ENCODE measurements at places on chromosomes 5 and 9.
A peak's percentile ranks its signal among the peaks of the same experiment; 100 is the strongest.

DNA sequence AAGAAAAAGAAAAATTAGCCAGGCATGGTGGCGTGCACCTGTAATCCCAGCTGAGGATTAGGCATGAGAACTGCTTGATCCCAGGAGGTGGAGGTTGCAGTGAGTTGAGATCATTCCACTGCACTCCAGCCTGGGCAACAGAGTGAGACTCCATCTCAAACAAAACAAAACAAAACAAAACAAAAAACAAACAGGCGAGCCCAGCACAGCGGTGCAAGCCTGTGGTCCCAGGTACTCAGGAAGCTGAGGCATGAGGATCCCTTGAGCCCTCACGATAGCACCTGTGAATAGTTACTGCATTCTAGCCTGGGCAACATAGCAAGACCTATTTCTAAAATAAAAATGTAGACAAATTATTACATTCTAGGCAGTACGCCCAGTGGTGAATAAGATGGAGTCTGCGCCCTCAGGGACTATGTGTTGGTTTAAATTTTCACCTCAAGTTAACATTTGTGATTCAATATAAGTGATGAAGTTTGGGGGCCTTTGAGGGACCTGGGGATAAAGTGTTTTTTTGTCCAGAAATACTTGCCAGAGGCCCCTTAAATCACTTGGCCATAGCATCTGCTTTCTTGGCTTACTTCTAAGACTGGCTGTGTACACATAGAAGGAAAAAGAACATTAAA is 3.4 kb upstream of the GAPVD1 start:
- no peak for DNase-seq

DNA sequence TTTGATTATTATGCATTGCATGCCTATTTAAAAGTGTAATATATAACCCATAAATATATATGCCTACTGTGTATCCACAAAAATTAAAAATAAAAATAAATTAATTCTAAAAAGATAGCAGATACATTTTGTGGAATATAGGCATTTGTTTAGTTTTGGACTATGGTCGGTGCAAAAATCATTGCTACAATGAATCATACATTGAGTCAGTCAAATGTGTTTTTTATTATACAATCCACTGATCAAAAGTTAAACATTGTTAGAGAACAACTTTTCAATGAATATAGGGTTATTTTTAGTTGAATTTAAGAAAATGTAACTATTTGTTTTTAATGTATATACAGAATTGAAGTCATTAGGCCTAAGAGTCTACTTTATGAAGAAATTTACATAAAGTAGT is 885.9 kb downstream of the EFNA5 start:
- no peak for DNase-seq

DNA sequence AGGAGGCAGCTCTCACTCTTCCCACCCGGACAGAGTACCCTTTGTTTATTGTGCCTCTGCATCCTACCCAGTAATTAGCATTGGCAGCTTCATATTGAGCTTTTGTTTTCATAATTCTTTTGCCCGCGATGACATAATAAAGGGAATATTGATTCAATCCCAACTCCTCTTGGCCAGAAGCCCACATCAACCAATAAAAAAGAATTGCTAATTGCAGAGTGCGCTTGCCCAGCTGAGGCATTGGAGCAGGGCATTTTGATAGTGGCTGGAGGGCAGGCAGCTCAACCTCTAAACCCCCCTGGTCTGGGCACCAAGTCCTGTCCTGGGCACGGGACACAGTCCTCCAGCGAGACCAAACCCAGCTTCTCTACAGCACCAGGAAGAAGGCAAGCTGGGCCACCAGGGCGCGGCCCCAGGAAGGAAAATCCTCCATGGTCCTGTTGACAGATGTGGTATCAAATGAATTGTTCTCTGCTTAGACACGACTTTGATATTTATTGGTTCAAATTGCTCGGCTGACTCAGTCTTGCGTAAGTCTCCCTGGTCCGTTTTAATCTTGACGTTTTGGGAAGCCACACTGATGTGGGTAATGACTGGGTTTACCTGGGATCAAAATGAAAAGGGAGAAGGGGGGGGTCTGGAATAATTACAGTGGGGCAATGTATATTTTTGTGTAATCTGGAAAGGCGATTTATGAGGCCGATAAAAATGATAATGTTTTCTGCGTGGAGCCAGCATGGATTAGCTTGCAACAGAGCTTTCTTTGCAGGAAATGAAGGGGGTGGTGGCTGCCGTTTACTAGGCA is 220.7 kb upstream of the MSX2 start:
- no peak for DNase-seq

DNA sequence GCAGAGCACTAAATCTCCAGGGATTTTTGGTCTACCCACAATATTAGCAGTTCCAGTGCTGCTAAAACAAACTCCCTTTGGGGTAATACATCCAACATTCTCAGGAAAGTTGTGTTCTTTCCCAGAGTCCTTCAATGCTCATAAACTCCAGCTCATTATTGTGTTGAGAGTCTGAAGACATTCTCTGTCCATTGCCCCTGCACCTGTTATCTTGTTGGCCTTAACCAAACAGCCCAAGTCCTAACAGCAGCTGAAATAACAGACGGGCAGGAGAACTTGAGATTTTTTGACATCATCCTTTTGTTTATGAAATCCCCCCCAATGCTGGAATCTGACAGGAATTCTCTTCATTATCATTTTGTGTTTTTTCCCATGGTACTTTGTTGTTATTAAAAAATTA is 110.8 kb downstream of the PAPPA start:
- no peak for DNase-seq

GRCh38 chr5:88033191-88033590 is 235.5 kb downstream of the TMEM161B start:
- no peak for DNase-seq

GRCh38 chr9:76502746-76503145 is 43.8 kb downstream of the GCNT1 start:
- no peak for DNase-seq

GRCh38 chr9:136681029-136681428 is 6.2 kb downstream of the AGPAT2 start:
- DNase-seq: no peak

GRCh38 chr9:120710110-120710981 is 3.9 kb downstream of the MEGF9 start:
- DNase-seq: peak; percentile 37

- no peak for DNase-seq
Observed at GRCh38 chr9:22158271-22158670, 149.2 kb upstream of the CDKN2B start.

- no peak for DNase-seq
Observed at GRCh38 chr9:106761493-106761892, 101.5 kb upstream of the ZNF462 start.

- no peak for DNase-seq
Observed at GRCh38 chr5:7705261-7705660, 145.7 kb downstream of the CFAP90 start.

DNA sequence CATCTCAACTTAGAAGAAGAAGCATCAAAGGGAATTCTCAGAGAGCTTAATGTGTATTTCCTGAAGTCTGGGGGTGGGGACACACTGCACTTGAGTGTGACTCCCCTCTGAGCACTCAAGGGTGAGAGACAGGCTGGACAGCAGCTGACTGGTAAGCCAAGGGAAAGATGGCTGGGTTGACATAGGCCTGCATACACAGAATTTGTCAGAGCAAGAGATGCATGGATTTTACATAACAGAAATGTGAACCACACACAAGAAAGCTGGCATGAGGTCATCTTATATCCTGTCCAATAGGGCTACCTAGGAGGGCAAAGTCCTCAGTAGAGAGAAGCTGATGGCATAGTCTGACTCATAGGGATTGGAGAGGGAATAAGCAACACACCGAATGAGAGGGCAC is 114.3 kb upstream of the EPB41L4A start:
- no peak for DNase-seq

GRCh38 chr5:100676817-100677631 is 141.8 kb downstream of the FAM174A start:
- DNase-seq: no peak

DNA sequence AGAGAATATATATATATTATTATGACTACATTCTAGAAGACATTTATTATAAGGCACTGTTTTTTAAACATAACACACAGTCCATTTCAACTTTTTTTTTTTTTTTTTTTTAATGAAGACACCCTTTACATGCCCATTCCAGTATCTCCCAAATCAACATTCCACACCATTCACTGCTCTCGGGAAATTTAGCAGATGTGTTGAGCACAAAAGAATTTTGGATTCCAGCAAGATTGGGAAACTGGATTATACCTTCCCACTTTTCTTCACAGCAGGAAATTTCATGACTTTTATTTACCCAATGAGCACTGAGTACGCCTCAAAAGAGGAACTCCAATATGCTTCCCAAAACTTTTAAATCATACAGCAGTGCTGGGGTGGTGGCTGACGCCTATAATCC is 333.6 kb upstream of the DAB2 start:
- no peak for DNase-seq

GRCh38 chr9:70701163-70701562 is 286.7 kb upstream of the KLF9 start:
- DNase-seq: no peak

DNA sequence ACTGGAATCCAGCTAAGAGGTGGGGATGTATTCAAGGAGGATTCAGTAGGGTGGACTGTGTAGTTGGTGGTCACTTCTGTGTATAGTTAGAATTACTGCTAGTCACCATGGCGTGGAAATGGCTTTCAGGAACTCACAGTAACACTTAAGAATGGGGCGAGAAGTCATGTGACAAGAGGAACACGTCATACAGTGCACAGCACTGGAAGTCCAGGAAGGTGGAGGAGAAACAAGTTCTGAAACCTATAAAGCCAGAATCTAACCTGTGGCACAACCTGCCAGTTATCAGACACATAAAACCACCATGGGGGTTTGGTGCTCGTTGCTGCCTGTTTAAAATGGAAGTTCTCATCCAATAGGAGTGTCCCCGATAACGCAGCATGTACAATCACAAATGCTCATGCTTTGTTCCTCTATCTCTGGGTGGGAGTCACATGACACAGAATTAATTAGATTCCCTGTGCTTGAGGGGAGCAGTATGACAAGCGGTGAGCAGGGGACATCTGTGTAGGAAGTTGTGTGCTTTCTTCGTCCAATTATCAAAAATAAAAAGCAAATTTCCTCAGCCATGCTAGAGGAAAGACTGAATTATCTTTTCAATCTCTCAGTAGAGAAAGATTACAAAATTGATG is 193.0 kb downstream of the SPOCK1 start:
- DNase-seq: no peak

- no peak for DNase-seq
Observed at GRCh38 chr5:141051521-141051866, 320 bp downstream of the PCDHB1 start.

DNA sequence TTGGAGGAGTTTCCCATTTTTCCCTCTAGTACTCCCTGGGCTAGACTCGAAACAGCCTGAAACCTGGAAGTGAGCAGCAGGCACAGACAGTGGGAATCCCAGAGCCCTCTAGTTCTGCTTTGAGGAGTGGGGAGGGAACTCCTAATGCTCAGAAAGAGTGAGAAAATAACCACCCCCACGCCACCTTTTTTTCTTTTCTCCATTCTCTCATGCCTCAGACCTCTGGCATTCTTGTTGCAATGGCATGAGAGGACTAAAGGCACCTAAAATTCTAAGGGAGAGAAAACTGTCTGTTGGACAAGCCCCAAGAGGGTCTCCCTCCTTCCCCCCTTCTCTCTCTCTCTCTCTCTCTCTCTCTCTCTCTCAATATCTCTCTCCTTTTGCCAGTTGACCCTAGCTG is 15.1 kb upstream of the IRF1 start:
- DNase-seq: no peak

- DNase-seq: no peak
Observed at GRCh38 chr9:83106772-83107171, 43.8 kb upstream of the RASEF start.

DNA sequence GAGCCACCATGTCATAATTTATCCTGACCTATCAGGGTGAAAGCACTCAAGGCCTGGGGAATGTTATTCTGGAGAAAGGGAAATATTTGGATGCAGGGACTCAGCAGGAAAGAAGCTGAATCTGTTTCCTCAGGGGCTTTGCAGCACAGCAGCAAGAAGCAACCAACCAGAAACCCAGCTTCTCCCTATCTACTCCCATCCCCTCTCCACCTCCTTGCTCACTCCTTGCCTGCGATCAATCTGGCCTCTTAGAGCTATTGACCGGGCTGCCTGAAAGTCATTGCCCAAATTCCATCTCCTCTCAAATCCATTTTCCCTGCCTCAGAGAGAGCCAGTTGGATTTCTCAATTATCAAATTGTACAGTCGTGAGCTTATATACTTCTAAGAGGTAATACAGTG is 542.0 kb upstream of the TRPC7 start:
- no peak for DNase-seq

DNA sequence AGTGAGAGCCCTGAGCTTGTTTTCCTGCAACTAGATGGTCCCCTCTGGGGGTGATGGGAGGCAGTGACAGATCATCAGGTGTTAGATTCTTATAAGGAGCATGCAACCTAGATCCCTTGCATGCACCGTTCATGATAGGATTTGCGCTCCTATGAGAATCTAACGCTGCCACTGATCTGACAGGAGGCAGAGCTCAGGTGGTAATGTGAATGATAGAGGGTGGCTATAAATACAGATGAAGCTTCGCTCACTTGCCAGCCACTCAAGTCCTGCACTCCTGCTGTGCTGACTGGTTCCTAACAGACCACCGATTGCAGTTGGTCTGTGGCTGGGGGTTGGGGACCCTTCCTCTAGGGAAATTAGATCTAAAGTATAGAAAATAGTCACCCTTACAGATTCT is 290.6 kb upstream of the ADCY2 start:
- DNase-seq: no peak

DNA sequence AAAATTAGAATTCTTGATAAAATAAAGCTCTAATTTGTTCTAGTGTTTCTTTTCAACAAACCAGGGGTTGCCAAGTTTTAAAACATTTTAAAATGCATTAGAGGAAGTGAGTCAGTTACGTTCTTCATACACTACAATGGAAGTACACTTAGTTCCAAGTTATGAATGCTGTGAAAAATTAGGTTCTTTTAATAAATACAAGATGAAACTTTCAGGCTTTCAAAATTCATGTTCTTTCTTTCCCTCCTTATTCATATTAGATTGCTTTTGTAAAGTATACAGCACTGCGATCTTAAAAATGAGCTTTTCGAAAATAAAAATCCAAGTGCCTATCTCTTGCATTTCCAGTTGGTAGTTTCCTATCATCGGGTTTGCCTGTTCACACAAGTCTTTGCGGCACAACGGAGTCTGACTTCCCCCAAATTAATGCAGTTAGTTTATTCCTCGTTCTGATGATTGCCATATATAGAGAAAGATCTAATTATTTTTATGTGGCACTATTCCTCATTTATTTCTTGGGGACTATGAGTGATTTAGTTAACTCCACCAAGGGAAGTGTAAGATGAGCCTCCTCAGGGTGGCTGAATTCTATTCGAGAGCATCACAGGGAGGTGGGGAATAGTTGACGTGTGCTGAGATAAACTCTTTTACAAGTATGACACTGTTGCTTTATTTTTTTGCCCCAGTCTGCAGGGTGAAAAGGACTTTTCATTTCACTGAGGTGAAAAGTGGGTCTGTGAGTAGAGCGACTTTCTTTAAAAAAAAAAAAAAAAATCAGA is 238.2 kb downstream of the CD180 start:
- DNase-seq: no peak

DNA sequence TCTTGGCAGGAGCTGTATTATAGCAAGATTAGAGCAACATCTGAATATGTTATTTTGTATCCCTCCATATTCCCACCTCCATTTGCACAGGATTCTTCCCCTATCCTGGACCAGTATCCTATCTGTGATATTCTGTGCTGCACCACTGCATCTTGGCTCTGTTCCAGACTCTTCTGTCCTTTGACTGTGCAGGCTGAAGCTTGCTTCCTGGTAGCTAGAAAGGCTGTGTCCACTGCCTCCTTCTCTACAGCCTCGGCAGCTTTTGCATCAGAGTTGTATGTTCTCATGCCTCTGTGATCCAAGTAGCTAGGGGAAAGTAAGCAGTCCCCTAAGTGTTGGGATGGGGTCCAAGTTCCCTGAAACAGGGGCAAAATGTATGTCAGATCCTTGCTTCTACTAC is 104.1 kb downstream of the GAS1 start:
- DNase-seq: no peak
